ENCODE measurements at places on chromosomes 5 and 9. TPM values are rescaled to one million over a fixed set of nuclear protein-coding genes. Genes with fewer than 3 reads are reported as not detected.
A peak's percentile ranks its signal among the peaks of the same experiment; 100 is the strongest.

DNA sequence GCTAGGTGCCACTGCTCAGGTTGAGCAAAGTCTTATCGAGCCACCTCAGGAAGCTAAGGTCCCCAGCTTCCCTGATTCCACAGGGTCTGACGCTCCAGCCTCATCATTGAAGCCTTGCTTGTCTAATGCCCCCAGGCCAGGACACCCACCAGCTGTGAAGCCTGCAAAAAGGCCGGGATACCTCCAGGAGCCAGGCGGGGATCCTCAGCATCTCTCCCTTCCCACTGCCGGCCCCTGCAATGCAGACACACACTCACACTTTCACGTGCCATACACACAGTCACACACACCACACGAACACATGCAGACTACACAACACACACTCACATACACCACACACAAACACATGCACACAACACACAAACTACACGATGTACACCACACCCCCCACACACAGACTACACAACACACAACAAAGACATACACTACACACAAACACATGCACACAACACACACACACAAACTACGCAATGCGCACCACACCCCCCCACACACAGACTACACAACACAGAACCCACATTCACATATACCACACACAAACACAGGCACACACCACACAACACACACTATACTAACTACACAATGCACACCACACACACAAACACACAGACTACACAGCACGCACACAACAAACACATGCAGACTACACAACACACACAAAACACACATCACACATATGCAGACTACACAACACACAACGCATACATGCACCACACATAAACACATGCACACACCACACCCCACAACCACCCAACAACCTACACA is 17.8 kb upstream of the S1PR3 start:
- DNase-seq = no peak

DNA sequence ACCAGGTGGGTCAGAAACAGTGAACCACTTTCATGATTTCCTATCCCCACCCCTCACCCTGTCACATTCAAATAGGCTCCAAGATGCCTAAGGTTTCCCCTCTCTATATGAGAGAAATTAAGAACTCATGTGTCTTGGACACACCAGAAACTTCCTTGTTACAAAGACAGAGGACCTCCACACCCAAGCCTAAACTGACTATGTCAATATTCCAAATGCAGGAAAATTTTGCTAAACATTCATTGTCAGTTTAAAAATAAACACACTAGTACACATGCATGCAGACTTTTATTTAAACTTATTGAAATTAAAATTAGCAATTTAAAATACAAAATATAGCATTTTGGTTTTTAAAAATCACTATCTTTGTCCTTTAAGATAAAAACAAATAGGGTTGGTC is 26.2 kb downstream of the SKIC3 start:
- DNase-seq = no peak

DNA sequence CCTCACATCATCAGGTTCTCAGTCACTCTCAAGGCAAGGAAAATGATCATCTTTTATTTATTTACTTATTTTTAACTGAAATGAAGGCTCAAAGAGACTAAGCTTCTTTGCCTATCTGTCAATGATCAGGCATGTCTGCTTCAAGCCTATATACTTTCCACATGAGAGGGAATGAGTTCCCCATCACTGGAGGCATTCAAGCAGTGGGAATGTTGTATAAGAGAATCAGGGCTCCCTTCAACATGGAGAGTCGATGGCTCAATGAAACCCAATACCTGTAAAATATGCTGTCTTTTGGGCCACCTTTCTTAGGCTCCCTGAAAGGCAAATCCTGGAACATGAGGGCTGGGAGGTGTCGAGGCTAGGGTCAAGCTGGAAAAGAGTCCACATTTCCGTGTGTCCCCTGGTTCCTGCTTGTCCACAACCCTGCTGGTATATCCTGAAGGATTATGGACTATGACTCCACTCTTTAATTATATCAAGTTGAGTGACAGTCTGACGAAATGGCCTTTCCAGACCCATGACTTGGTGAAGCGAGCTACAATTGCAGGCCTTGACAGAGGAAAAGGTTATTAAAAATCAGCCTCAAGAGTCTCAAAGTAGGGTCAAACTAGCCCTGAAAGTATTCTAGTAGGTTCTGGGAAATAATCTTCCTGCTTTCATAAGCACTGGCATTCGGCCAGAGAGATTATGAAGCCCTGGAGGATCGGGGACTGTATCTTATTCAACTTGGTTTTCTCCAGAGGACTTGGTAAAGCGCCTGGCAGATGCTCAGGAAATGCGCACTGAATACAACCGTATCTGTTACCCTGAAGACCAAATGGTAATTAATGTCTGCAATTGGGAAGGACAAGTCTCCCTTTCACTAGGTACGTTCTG is 145.9 kb upstream of the TBC1D2 start:
- peak; percentile 88 for DNase-seq

DNA sequence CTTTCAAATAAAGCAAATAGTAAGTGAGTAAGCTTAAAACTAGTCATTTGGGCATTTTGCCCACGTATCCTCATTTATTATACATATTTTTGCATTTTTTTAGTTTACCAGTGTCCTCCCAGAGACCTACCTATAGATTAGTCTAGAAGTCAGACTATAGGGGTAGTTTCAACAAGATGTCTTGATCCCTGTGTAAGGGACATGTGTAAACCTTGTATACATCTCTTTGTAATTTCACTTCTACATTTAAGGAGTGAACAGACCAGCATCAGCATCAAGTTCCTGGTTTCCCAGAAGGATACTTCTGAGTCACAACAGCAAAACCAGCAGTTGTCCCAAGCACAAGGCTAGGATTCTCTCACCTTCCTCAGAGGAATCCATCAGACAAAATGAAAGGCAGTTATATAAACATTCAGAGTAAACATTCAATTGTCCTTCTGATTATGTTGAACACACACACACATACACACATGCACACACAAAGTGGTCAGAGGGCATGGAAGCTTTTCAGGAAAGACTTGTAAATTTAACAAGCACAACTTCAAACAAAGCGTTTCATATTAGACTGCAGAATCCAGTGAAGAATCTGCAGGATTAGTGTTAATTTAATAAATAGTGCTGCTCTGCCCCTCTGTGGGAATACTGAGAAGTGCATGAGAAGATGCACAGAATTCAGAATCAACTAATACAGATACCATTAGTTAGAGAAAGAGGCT is 55.4 kb downstream of the HINT1 start:
- DNase-seq = peak; percentile 78

- DNase-seq = no peak
Measured at GRCh38 chr5:163759000-163759704, 253.7 kb downstream of the MAT2B start.

DNA sequence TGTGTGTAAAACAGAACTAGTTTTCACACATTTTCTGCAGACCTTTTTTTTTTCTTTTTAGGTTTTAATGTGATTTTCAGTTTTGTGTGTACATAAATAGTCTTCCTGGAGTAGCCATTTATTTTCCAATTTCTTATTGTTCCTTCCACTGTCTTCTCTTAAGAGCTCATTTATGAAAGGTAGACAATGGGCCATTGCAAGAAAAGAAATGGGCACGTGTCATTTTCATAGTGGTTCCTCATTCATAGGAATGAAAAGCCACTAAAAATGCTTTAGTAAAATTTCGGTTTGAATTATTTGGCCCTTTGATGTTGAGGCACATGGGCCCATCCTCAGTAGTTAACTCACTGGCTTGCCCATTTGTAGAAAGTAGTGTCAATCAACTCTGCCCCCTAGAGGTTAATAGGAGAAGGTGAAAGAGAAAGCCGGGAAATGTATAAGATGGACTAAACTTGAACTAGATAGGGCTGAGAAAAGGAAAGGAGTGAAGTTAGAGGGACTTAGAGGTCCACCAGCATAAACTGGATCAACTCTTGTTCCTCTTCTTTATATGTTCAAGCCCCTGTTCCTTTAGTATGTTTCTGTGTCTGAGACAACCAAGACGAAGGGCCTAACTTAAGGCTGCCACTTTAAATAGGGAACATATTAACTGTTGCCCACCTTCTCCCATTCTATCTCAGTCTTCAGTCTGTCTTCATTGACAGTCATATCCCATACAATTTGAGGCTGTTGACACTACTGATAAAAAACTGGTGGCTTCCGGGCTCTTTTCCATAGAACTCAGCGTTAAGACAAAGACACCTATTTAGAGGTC is 72.6 kb downstream of the SMARCA2 start:
- DNase-seq = peak; percentile 17

- peak; percentile 27 for DNase-seq
Measured at GRCh38 chr5:16690243-16690852, 73.6 kb upstream of the RETREG1 start.

- peak; percentile 75 for DNase-seq
Measured at GRCh38 chr5:91311697-91312501, 71.2 kb downstream of the ARRDC3 start.

GRCh38 chr5:61313960-61314681 is 17.9 kb upstream of the ZSWIM6 start:
- peak; percentile 95 for DNase-seq

DNA sequence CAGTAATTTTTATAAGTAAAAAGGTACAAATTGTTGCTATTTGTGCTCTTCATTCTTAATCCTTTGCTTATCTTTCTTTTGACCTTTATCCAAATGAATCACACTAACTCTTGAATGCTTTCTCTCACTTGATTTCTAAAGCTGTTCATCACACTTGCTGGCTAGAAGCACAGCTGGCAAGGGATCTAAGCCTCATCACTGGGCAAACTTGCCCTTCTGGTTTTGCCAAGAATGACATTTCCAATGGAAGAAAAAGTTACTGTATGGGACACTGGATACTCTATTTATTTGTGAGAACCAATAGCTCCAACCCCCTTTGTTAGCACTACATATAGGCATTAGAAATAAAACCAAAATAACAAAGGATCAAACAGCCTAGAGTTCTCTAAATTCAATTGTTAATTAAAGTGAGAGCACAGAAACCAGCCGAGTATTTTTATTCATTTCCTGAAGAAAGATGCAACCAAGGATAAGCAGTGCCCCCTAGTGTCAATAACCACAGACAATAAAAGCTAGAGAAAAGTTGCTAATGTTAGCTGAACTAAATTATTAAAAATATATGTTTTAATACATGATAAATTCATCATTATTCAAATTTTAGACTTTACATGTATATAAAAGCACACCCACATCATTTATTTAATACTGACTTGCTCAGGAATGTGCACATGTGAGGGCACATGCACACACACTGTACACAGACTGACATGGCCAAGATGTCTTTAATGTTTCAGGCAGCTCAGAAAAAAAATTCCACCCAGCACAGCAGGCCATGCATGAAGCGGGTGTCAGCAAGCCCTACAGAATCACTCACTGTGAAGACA is 59.8 kb upstream of the POU5F2 start:
- DNase-seq = peak; percentile 54

- peak; percentile 16 for DNase-seq
Measured at GRCh38 chr5:93789173-93790067, 48.0 kb upstream of the POU5F2 start.

GRCh38 chr9:124906966-124907365 is 33.9 kb downstream of the GOLGA1 start:
- no peak for DNase-seq

GRCh38 chr9:124394596-124394995 is 20.6 kb downstream of the PSMB7 start:
- no peak for DNase-seq

GRCh38 chr5:168818558-168818957 is 239.4 kb upstream of the PANK3 start:
- DNase-seq = no peak

GRCh38 chr5:124743602-124744169 is 2.8 kb downstream of the ZNF608 start:
- DNase-seq = peak; percentile 46

DNA sequence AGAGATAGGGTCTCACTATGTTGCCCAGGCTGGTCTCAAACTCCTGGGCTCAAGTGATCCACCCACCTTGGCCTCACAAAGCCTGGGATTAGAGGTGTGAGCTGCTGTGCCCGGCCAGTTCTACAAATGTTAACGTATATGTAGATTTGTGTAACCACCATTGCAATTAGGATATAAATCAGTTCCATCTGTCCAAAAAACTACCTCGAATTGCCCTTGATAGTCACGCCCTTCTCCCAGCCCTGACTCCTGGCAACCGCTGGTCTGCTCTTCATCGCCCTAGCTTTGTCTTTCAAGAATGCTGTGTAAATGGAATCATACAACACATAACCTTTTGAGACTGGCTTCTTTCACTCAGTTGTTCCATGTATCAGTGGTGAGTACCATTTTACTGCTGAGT is 46.1 kb upstream of the PPARGC1B start:
- DNase-seq = no peak

DNA sequence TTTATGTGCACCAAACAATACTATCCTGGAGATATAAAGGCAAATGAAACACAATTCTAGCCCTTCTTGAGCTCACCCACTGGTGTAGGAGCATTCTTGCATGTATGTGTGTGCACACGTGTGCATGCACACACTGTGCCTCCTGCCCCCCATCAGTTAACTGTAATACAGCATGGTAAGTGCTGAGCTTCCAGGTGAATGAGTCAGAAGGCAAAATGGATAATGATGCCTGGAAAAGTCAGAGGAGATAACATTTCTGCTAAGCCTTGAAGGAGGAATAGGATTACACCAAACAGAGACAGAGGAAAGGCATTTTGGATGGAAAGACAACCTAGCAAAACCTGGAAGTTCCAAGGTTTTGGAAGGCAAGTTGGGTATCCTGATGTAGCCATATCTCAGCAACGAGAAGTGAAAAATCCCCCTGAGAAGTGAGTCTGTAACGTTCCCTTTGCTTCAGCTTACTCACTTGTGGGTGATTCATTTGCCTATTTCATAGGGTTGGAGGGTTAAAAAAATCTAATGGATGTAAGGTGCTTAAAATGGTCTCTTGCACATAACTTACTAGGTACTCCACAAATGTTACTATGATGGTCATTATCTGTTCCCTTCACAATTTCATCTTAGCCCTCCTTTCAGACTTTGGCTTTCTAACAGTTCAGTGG is 101.4 kb upstream of the STC2 start:
- no peak for DNase-seq

GRCh38 chr5:143564417-143564816 is 160.9 kb upstream of the NR3C1 start:
- no peak for DNase-seq

- no peak for DNase-seq
Measured at GRCh38 chr5:885529-885928, 7.1 kb downstream of the BRD9 start.

Gene CARD6
- total RNA-seq = 5.1 TPM

Gene MARCOL
- total RNA-seq = 3.9 TPM

Gene QRFP
- 0.48 TPM for total RNA-seq

Gene IL5
- 7.7 TPM for total RNA-seq

Gene GNA14
- total RNA-seq = 1.2 TPM

Gene NINJ1
- total RNA-seq = 23.8 TPM

Gene ARHGEF39
- 5.5 TPM for total RNA-seq

Gene FGFR4
- total RNA-seq = 1.4 TPM

Gene IFNE
- total RNA-seq = 11.1 TPM

Gene ALDOB
- total RNA-seq = 4.8 TPM

Gene GLRA1
- not detected for total RNA-seq

Gene TAF1L
- 4.3 TPM for total RNA-seq
